Stomach (tissue), 19 donors: ENCODE measurements at places on chromosomes 11 and 22. TPM values are rescaled to one million over a fixed set of nuclear protein-coding genes. Genes with fewer than 3 reads are reported as not detected.

APOBEC3C gene
- polyA plus RNA-seq: 12.1 TPM

DNA sequence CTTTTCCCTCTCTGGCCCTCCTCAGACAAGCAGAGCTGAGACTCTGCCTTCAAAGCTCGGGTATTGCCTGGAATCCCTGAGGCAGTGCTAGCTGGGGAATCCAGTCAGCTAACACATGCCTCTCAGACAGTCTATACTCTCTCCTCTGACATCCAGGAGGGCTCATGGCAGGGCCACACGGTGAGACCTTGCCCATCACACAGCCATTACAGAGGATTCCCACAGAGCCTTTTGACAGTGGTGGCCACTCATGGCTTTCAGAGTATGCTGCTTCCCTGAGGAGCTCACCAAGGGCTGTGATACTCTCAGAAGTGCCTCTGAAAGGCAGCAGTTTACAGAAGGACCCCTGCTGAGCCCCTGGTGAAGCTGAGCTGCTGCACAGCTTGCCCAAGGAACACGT is 165.3 kb downstream of the RRAS2 start:
- H3K27me3 ChIP-seq: no peaks in the 10 kb centered on the region
- no peak for DNase-seq
- H3K27ac ChIP-seq: no peak overlapping the region
- no peak overlapping the region for H3K4me3 ChIP-seq
- peaks cover 15% of the 10 kb centered on the region for H3K4me1 ChIP-seq
- no peaks in the 10 kb centered on the region for H3K36me3 ChIP-seq

DNA sequence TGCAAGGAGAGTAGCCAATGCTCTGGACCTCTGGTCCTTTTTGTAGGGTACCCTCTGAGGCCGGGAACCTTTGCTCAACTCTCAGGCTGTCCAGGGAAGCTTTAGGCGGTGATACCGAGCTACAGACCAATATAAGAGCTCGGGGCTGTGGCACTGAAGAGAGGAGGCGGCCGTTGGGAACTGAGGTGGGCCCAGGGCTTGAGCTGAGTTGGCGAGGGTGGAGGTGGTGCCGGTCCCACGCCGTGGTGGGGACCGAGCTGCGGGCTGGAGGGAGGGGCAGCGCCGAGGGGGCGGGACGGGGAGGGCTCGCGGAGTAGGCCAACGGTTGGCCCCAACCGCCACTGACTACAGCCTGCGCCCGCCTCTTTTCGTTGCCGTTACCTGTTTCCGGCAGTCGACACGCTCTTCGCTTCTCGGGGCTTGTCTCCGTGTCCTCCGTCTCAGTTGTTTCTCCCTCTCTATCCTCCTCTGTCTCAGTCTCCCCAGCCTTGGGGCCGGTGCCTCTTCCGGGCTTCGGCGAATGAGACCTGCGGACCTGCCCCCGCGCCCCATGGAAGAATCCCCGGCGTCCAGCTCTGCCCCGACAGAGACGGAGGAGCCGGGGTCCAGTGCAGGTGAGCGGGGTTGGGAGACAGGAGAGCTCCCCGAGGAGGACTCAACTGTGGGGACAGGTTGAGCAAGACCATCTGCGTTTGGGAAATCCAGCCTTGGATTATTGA is at the start of gene NEU3:
NEU3 (plus strand) TSS at position 393 of the 719 bp plus-strand sequence; CDS start at position 521, 128 bp downstream.
- peak within 1 kb of the TSS; percentile 63 for H3K4me3 ChIP-seq
- peaks cover 27% of the 10 kb centered on the region for H3K4me1 ChIP-seq
- peak within 1 kb of the TSS; percentile 78 for H3K27ac ChIP-seq
- no peaks in the 10 kb centered on the region for H3K36me3 ChIP-seq
- DNase-seq: peak; percentile 84
- no peaks in the 10 kb centered on the region for H3K27me3 ChIP-seq

DNA sequence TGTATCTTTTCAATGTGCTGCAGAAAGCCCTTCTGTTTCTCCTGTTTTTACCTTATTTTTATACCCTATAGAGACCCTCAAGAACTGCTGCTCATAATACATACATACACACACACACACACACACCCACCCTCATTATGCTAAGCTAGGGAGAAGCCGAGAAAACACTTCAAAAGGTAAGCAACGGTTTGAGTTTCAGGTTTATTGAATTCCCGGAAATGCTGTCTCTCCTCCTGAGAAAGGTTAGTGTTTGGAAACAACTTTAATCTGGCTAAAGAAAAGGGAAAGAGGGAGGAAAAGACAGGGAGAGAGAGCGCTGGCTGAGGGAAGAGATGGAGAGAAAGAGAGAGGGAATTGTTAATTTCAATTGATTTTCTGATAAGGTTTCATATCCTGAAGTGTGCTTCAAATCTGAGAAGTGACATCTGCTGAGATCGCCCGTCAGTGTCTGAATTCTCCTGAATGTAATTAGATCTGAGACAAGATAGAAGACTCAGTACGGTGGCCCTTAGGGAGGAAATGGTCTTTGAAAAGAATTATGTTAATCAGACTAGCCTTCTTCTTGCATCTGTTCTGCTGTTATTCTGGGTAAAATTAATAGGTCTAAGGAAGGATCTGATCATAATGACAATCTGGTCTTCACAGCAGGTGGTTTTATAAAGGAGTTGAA is 169.1 kb downstream of the NXPE2 start:
- peaks cover 7% of the 10 kb centered on the region for H3K27me3 ChIP-seq
- no peak overlapping the region for H3K27ac ChIP-seq
- H3K4me3 ChIP-seq: no peak overlapping the region
- H3K4me1 ChIP-seq: no peaks in the 10 kb centered on the region
- H3K36me3 ChIP-seq: no peaks in the 10 kb centered on the region

- no peak for DNase-seq
- H3K27ac ChIP-seq: no peak overlapping the region
- no peaks in the 10 kb centered on the region for H3K27me3 ChIP-seq
- H3K4me1 ChIP-seq: no peaks in the 10 kb centered on the region
- no peak overlapping the region for H3K4me3 ChIP-seq
Measured at GRCh38 chr11:45739866-45740265, 65.1 kb upstream of the SLC35C1 start.

DNA sequence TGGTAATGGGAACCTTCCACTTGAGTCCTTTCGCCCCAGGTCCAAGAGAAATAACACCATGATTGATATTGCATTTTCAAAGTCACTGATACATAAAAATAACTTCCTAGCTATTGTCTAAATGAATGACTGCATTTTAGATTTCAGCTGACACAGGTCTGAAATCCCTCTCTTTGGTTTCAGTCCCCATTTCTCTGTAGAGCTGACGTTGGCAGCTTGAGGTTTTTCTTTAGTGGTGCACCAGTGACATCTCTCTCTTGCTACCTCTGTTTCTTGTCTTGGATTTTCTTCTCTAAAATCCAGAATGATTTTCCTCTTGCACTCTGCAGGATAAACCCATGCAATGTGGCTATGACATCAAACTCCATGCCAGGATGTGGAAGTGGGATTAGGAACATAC is 31.7 kb upstream of the SORL1 start:
- no peak for DNase-seq
- no peaks in the 10 kb centered on the region for H3K27me3 ChIP-seq
- H3K27ac ChIP-seq: no peak overlapping the region
- no peak overlapping the region for H3K4me3 ChIP-seq
- peaks cover 23% of the 10 kb centered on the region for H3K4me1 ChIP-seq

DNA sequence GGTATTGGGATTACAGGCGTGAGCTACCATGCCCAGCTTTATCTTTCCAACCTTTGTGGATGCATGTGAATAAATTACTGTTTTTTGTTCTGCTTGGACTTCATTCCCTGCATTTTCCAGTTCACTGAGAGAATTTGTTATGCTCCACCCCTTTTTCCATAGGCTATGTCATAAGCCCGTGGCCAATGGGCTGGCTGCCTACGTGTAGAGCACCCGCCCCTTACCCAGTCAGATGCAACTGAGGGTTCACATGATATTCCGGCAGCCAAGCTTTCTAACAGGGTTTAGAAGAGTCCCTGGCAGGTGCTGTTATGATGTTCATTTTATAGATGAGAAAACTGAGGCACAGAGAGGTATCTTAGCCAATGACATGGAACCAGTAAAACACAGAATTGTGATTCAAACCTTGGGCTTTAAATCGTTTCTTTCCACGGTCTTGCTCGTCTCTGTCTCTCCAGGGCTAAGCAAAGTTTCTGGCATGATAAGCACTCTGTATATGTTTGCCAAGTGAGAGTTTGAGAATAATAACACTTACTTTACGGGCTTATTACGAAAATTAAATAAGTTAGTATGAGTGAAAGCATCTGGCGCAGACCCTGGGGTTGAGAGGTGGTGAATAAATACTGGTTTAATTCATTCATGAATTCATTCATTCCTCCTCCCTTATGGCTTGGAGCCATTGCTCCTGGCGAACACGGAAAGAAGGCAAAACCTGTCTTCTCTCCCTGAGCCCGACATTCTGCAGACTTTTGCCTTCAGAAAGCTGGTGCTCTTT is 42.4 kb upstream of the RASD2 start:
- no peak overlapping the region for H3K27ac ChIP-seq
- no peak for DNase-seq
- no peak overlapping the region for H3K4me3 ChIP-seq
- H3K36me3 ChIP-seq: no peaks in the 10 kb centered on the region
- H3K27me3 ChIP-seq: no peaks in the 10 kb centered on the region
- H3K4me1 ChIP-seq: peaks cover 3% of the 10 kb centered on the region
